Eye (tissue), 1 donor: ENCODE measurements at places on chromosomes 6 and 20.

GRCh38 chr20:37992802-37993409 lies 40.4 kb downstream of the TTI1 start:
- peak; percentile 76 for DNase-seq

DNA sequence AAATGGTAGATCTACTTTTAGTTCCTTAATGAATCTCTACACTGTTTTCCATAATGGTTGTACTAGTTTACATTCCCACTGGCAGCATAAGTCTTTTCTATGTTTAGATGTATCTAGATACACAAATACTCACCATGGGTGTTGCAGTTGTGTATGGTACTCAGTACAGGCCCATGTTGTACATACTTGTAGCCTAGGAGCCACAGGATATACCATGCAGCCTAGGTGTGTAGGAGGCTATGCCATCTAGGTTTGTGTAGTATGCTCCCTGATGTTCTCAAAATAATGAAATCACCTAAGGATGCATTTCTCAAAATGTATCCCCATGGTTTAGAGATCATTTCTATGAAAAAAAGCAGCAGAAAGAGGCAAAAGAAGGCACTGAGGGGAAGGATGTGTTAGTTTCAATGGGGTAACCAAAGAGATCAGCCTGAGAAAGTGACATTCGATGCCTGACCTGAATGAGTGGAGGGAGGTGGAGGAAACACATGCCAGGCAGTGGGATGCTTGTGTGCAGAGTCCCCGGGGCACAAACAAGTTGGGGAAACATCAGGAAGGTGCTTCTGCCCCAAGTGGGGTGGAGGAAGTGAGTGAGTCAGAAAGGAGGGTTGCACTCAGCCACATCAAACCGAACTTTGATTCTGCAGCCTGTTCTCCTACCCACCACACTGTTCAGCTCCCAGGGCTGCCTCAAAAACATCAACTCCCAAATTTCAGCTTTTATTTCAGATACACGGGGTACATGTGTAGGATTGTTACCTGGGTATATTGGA lies 191.2 kb downstream of the ZNF217 start:
- DNase-seq = no peak

DNA sequence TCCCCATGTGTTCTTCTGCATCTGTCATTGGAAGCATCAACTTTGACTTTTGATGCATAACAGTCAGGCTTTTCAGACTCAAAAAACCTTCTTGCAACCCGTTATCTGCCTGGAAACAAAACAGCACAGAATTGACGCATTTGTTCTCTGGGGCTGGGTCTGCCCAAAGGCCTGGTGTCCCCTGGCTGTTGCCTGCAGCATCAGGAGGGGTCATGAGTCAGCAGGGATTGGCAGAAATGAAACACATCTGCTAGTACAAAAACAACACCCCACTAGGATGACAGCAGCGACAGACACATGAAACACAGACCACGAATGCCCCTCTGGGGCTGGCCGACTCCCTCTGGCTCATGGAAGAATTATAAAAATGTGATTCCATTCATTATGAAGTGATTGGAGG lies 157.6 kb upstream of the INSM1 start:
- no peak for DNase-seq

- no peak for DNase-seq
These were observed 4.8 kb downstream of the SRF start for GRCh38 chr6:43175676-43176422.

- no peak for DNase-seq
These were observed 636.7 kb downstream of the RFPL4B start for GRCh38 chr6:112983713-112984261.

GRCh38 chr6:64817525-64817924 lies 889.5 kb downstream of the EYS start:
- DNase-seq = no peak
